ENCODE measurements at places on chromosomes 6 and 20.

DNA sequence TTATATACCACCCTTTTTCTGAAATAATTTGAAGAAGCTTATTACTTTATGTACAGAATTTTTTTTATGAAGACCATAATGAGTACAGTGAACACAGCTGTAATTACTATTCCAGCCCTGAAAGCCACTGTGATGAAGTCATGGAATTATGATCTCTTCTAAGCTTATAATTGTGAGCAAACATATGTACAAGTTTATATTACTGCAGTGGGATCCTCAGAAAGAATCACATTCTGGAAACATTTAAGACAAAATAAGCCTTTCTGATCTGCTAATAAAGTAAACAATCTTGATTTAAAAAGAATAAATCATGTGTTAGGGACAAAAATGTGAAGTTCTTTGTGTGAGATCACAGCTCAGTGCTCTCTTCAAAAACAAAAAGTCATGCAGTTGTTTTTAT is 560.4 kb downstream of the CD109 start:
- DNase-seq = no peak

DNA sequence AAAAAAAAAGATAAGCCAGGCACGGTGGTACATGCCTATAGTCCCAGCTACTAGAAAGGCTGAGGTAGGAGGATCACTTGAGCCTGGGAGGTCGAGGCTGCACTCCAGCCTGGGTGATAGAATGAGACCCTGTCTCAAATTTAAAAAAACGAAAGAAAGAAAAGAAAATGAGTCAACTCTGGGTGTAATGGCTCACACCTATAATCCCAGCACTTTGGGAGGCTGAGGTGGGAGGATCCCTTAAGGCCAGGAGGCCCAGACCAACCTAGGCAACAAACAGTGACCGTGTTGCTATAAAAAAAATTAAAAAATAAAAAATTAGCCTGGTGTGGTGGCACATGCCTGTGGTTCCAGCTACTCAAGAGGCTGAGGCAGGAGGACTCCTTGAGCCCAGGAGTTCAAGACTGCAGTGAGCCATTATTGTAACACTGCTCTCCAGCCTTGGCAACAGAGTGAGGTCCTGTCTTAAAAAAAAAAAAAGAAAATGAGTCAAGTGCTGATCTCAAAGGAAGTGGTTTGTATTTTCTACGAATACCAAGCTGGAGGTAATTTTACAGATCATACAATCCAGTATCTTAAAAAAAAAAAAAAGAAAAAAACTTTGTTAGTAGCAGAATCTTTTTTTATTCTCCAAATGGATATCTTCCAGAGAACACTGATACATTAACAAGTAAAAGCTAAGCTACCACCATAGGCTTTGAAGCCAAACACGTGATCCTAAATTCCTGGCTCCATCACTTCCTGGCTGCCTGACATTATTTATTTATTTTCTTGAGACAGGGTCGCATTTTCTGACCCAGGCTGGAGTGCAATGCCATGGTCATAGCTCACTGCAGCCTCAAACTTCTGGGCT is 5.7 kb downstream of the COMMD7 start:
- no peak for DNase-seq

GRCh38 chr20:40891351-40891750 is 137.3 kb upstream of the TOP1 start:
- no peak for DNase-seq

- DNase-seq = no peak
Measured at GRCh38 chr6:121584586-121585369, 149.3 kb downstream of the GJA1 start.

GRCh38 chr20:50983321-50983720 is 24.7 kb downstream of the MOCS3 start:
- no peak for DNase-seq

DNA sequence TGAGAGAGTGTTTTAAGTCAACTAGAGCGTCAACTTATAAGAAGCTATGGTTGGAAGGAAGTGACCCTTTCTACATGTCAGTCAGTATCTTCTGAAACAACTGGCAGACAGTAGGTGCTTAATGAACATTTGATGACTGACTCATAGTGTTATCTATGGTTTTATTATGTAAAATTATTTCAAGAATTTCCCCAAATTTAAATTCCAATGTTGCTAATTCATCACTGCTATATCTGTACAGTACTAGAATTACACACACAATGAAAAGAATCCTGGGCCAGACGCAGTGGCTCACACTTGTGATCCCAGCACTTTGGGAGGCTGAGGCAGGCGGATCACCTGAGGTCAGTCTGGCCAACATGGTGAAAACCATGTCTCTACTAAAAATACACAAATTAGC is 721.4 kb upstream of the FLRT3 start:
- no peak for DNase-seq

DNA sequence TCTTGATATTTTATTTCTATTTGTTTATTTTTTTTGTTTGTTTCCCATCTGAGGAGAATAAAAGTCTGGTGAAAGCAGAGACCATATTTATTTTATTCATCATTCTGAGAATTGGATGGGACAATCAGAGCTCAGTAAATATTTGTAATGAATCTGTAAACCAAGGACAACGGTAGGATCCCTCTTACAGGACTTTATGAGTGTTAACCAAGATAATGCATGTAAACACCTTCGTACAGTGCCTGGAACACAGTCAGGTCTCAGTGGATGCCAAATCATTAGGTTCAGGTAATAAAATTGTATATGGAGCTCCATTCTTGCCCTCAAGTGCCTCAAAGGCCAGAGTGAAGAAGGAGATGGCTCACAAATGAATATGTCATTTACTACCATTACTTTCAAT is 288.7 kb downstream of the PAX1 start:
- no peak for DNase-seq

- no peak for DNase-seq
Measured at GRCh38 chr20:37907330-37907676, 4.4 kb downstream of the VSTM2L start.

GRCh38 chr20:63738687-63739129 is 868 bp upstream of the SLC2A4RG start:
- no peak for DNase-seq

- DNase-seq = no peak
Measured at GRCh38 chr20:53330601-53331140, 263.0 kb downstream of the ZNF217 start.

- no peak for DNase-seq
Measured at GRCh38 chr6:125255201-125255600, 46.6 kb downstream of the HDDC2 start.

- DNase-seq = no peak
Measured at GRCh38 chr6:12404651-12405050, 114.5 kb downstream of the EDN1 start.

- no peak for DNase-seq
Measured at GRCh38 chr20:47440857-47441773, 60.6 kb upstream of the NCOA3 start.

DNA sequence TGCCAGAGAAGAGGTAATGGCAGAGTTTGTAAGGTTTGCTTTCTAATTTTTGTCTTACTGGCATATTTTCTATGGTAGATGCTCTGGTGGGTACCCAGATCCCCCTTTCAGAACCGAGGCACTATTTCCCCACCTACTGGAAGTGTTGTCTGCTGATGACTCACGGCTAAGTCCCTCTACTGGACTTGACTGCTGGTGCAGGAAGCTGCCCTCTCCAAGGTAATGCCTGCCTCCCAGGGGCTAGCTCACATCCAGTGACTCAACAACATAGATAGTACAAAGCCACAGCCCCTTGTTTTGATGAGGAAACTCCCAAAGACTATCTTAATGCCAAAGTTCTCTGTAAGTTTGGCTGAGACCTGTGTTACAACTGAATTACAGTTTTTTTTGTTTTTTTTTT is 285.4 kb upstream of the FLRT3 start:
- DNase-seq = no peak

DNA sequence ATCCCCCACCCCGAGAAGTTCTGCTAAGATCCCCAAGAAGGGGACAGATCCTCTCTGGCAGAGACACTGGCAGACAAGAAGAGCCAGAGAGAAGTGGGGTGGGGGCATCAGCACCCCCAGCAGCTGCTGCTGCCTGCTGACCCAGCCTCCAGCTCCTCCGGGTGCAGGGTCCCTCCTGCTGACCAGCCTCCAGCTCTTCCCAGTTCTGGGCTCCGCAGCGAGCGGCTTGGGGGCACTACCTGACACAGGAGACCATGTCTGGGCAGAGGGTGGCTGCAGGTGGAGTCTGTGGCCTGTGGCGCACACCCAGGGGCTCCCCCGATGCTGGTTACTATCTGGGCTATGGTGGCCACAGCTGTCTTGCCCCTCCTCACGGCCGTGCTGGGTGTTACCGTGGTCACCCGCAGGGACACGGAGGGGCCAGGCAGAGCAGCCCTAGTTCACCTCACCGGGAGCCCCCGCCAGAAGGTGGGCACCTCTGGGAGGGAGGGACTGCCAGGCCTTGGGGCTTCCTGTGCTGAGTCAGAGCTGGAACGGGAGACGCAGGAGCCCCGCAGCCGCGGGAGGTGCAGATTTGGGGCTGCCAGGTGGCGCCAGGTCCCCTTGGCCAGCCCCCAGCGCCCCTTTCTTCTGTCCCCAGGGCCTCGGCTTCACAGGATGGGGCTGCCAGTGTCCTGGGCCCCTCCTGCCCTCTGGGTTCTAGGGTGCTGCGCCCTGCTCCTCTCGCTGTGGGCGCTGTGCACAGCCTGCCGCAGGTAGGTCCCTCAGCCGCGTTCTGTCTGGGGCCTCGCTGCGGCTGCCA is 630 bp downstream of the LIME1 start:
- DNase-seq = no peak

DNA sequence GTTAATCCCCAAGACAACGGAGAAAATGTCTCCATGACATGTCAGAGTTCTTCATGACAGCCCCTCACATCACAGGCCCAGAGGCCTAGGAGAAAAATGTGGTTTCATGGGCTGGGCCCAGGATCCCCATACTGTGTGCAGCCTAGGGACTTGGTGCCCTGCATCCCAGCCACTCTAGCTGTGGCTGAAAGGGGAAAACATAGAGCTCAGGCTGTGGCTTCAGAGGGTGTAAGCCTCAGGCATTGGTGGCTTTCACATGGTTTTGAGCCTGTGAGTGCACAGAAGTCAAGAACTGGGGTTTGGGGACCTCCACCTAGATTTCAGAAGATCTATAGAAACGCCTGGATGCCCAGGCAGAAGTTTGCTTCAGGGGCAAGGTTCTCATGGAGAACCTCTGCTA is 122.8 kb downstream of the FHL5 start:
- DNase-seq = no peak

DNA sequence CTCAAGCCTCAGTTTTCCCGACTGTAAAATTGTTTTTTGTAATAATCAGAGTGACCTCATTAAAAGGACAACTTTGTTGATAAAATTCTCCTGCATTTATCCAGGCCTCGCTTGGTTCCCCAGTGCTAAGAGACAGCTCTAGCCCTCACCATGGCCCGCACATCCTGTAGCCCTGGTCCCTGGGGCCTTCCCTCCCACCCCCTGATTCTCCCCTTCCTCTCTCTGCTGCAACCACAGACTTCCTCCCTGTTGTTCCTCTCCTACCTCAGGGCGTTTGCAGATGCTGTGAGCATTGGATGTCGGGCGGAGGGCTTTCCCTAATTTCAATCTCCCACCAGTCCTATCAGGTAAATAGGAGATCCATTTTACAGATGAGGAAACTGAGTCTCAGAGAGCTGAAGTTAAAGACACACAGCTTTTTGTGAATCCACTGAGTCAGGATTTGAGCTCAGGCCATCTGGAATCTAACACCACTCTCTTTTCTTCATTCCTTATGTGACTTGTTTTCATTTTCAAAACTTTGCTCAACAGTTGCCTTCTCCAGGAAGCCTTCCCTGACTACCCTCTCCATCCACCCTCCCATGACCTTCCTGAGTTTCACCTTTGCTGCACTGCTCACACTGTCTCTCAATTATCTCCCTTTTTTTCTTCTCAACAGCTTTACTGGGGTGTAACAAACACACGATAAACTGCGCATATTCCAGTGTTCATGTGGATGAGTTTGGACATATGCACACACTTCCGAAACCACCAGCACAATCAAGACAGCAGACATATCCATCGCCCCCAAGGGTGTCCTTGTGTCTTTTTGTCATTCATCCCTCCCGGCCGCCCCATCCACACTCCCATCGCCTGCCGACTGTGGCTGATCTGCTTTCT is 107.1 kb downstream of the CEBPB start:
- DNase-seq = peak; percentile 55

DNA sequence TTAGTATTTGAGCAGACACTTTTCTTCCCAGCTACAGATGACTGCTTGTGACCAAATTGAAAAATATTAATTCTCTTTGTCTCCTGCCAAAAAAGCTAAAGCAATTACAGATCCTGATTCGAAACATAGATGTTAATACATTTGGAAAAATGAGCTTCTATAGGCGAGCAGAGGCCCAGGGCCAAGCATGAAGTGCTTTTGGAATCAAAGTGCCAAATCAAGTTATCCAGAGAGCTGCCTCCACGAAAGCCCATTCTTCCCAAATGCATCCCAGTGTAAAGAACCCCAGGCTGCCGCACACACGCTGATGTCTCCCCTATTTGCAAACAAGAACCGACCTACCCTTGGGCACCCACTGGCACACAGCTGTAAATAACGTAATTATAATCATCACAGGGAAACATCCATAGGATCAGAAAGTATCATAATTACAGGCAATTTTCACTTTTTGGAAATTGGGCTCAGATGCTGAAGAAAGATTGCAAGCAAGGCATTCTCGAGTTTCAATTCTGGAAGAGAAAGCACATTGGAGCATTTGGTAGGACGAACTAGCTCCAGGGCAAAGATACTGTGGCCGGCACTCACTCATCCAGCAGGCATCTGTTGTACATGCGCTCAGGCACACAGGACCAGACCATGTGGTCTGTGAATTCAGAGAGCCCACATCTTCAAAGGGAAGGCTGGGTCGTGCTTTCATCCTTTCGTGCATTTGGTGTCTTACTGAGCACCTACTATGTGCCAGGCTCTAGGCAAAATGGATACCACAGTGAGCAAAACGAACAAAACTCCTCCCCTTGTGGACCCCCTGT is 45.9 kb downstream of the BMP7 start:
- DNase-seq = no peak

- DNase-seq = no peak
Measured at GRCh38 chr20:58753267-58753921, 60.8 kb downstream of the NPEPL1 start.

GRCh38 chr6:133741375-133741861 is 147.5 kb upstream of the TCF21 start:
- no peak for DNase-seq

GRCh38 chr6:105836379-105836778 is 249.8 kb upstream of the PRDM1 start:
- no peak for DNase-seq

DNA sequence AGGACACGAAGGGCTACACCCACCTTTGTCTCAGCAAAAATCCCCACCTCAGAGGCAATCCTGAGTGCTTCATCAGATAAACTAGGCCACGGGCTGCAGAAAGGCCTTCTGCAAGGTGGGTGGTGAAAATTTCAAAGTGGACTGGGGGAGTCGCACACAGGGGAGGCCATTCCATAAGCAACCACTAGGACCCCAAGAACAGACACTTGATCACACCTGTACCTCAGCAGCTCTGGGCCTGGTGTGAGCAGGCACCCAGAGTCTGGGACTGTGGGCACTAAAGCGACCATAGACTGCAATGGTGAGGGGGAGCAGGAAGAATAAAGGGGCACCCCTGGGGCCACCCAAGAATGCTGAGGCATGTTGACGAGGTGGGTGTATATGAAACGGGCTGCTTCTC is 52.6 kb downstream of the SERAC1 start:
- DNase-seq = no peak

- DNase-seq = no peak
Measured at GRCh38 chr6:87738000-87738399, 36.0 kb upstream of the AKIRIN2 start.

GRCh38 chr6:1439349-1439748 is 50.0 kb downstream of the FOXF2 start:
- DNase-seq = no peak

GRCh38 chr6:148414836-148415235 is 72.2 kb downstream of the SASH1 start:
- DNase-seq = no peak

- DNase-seq = peak; percentile 89
Measured at GRCh38 chr20:36773597-36774390, at the start of gene DSN1. DSN1 (minus strand) TSS chr20:36773763; CDS start chr20:36771458, 2,305 bp downstream.
